Activated CD4-positive, alpha-beta T cell treated with anti-CD3 and anti-CD28 coated beads for 36 hours (primary cell): ENCODE measurements at places on chromosomes 3 and 15. TPM values are rescaled to one million over a fixed set of nuclear protein-coding genes. Genes with fewer than 3 reads are reported as not detected.

The ONECUT1 gene
- not detected for total RNA-seq

The MLF1 gene
- total RNA-seq, result 3.4 TPM

DNA sequence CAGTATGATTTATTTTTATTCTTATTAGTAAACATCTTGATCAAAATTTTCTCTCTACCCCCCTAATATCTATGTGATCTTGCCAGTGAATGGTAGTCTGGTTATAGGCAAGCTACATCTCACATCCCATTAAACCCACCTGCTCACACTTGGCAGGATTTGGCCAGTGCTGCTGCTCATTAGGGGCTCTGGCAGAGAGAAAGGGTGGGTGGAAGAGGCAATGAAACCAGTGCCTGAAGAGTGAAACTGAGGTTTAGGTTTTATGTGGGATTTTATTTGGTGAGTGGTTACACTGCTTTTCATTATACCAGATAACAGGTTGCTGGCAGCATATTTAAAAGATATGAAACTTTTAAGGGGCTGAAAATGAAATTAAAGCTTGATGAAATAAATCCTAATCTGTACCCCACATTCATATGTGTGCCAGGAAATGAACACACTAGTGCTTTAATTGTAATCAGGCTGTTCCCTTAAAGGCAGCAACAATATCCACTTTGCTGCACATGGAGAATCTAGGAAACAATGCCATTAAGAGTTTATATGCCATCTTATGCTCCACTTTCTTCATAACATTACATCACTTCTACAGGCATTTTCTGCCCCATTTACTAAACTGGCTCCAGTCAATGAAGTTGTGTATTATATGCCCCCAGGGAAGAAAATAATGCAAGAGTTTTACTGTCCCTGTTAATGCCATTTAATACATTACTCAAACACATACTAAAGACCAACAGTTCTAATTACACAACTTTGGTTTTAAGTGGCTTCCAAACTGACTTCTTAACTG lies 688.7 kb downstream of the MECOM start:
- no peak for DNase-seq
- H3K27ac ChIP-seq, result no peak overlapping the region
- H3K4me3 ChIP-seq, result no peak overlapping the region

DNA sequence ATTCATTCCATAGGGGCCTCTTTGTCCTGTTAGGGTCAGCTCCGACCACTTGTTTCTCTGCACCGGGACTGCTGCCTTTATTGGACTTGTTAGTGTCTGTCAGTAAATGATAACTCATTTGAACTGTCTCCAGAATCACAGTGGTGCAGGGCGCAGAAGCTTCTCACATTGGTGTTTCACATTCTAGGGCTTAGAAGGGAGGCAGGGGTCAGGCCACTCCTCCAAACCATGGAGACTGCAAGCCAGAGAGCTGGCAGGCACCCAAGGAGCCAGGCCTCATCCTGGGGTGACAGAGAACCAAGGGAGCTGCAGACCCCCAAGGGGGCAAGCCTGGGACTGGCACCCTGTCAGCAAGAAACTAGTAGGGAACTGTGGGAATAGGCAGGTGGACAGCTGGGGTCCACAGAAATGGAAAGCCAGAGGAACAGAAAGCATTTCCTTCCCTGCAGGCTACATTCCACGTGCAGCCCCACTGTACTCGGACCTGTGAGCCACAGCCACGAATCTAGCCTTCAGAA lies 49.1 kb downstream of the CCNL1 start:
- H3K4me1 ChIP-seq, result no peaks in the 10 kb centered on the region
- H3K27ac ChIP-seq, result no peak overlapping the region
- H3K36me3 ChIP-seq, result no peaks in the 10 kb centered on the region
- H3K27me3 ChIP-seq, result no peaks in the 10 kb centered on the region

The DAPK2 gene
- 1.0 TPM for total RNA-seq

- no peaks in the 10 kb centered on the region for H3K36me3 ChIP-seq
- H3K4me1 ChIP-seq, result no peaks in the 10 kb centered on the region
These were observed 30.7 kb downstream of the TUSC7 start for GRCh38 chr3:116740293-116740692.

The KBTBD8 gene
- total RNA-seq, result 8.3 TPM

GRCh38 chr3:73513260-73513659 lies 111.5 kb downstream of the PDZRN3 start:
- peaks cover 5% of the 10 kb centered on the region for H3K27me3 ChIP-seq
- H3K4me1 ChIP-seq, result no peaks in the 10 kb centered on the region
- H3K4me3 ChIP-seq, result no peak overlapping the region
- no peaks in the 10 kb centered on the region for H3K36me3 ChIP-seq

The HES1 gene
- 0.50 TPM for total RNA-seq

The CHDH gene
- total RNA-seq, result 0.55 TPM

The CATSPER2 gene
- 1.9 TPM for total RNA-seq

- no peaks in the 10 kb centered on the region for H3K36me3 ChIP-seq
- H3K4me3 ChIP-seq, result no peak overlapping the region
- H3K27me3 ChIP-seq, result no peaks in the 10 kb centered on the region
- no peak for DNase-seq
These were observed 76.0 kb upstream of the SNRK start for GRCh38 chr3:43210049-43211027.

DNA sequence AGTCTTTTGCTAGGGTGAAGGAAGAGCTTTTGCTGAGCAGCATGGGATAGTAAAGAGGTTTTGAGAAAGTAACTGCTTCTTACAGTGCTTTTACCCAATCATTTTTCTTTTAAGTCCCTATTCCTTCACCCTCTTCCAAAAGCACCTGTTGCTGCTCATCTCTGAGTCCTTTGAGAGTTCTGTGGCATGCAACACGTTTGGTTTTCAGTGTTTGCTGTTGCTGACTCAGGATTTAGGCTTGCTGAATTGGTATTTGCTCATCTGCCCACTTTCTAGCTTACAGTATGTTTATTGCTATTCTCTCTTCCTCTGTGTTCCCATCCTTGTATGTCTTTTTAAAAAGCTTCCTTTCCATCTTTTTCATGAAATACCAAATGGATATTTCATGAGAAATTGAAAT lies 55.9 kb upstream of the THRB start:
- DNase-seq, result no peak
- H3K27me3 ChIP-seq, result no peaks in the 10 kb centered on the region
- no peak overlapping the region for H3K4me3 ChIP-seq

GRCh38 chr15:70096215-70097062 lies 1.3 kb downstream of the TLE3 start:
- peaks cover 51% of the 10 kb centered on the region for H3K4me1 ChIP-seq
- H3K4me3 ChIP-seq, result peak overlapping the region; percentile 93
- peak; percentile 82 for DNase-seq
- H3K27me3 ChIP-seq, result peaks cover 1% of the 10 kb centered on the region

- no peak overlapping the region for H3K4me3 ChIP-seq
- H3K36me3 ChIP-seq, result no peaks in the 10 kb centered on the region
These were observed 200.7 kb downstream of the KCNH8 start for GRCh38 chr3:19348941-19349564.

- no peaks in the 10 kb centered on the region for H3K36me3 ChIP-seq
- H3K4me3 ChIP-seq, result no peak overlapping the region
- no peak overlapping the region for H3K27ac ChIP-seq
These were observed 243.8 kb downstream of the OTOL1 start for GRCh38 chr3:161740421-161740820.

The COL7A1 gene
- 0.65 TPM for total RNA-seq

- peaks cover 34% of the 10 kb centered on the region for H3K36me3 ChIP-seq
- H3K4me1 ChIP-seq, result peaks cover 56% of the 10 kb centered on the region
- H3K4me3 ChIP-seq, result no peak overlapping the region
- no peak overlapping the region for H3K27ac ChIP-seq
- no peaks in the 10 kb centered on the region for H3K27me3 ChIP-seq
- DNase-seq, result no peak
These were observed 3.9 kb downstream of the XPC start for GRCh38 chr3:14174483-14174882.

DNA sequence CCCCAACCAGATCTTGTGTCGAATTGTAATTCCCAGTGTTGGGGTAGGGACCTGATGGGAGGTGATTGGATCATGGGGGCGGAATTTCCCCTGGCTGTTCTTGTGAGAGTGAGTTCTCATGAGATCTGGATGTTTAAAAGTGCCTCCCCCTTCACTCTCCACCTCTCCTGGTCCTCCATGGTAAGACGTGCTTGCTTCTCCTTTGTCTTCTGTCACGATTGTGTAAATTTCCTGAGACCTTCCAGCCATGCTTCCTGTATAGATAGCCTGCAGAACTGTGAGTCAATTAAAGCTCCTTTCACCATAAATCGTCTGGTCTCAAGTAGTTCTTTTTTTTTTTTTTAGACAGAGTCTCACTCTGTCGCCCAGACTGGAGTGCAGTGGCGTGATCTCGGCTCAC lies 42.3 kb downstream of the NR1D2 start:
- H3K4me3 ChIP-seq, result no peak overlapping the region
- H3K27ac ChIP-seq, result no peak overlapping the region
- DNase-seq, result no peak
- no peaks in the 10 kb centered on the region for H3K36me3 ChIP-seq
- H3K4me1 ChIP-seq, result peaks cover 13% of the 10 kb centered on the region

DNA sequence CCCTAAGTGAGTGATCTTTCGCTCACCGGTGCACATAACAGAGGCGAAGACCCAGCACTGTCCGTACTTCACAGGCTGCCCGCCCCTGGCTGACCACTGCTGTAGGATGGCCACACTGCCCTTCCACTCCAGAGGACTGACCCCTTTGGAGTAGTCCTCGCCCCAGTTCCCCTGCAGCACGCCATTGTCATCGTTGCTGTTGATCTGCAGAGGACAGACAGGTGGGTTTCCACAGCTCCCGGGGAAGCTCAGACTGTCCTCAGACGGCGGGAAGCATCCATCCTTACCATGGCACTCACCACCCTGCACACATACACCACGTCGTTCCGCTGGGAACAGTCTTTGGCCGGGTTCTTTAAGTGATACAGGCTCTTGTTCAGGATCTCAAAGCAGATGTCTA lies 20.5 kb upstream of the TGM5 start:
- no peak overlapping the region for H3K4me3 ChIP-seq
- no peak for DNase-seq
- no peak overlapping the region for H3K27ac ChIP-seq
- H3K36me3 ChIP-seq, result no peaks in the 10 kb centered on the region

GRCh38 chr3:196423044-196423781 lies 9.0 kb downstream of the UBXN7 start:
- H3K27me3 ChIP-seq, result no peaks in the 10 kb centered on the region
- H3K4me3 ChIP-seq, result no peak overlapping the region
- no peak overlapping the region for H3K27ac ChIP-seq
- DNase-seq, result no peak
- H3K4me1 ChIP-seq, result peaks cover 53% of the 10 kb centered on the region

The SPTBN5 gene
- 0.51 TPM for total RNA-seq

The DOCK3 gene
- 2.6 TPM for total RNA-seq

The CCDC80 gene
- not detected for total RNA-seq

- no peak overlapping the region for H3K4me3 ChIP-seq
- no peak overlapping the region for H3K27ac ChIP-seq
- H3K4me1 ChIP-seq, result no peaks in the 10 kb centered on the region
- no peaks in the 10 kb centered on the region for H3K27me3 ChIP-seq
These were observed 250.4 kb upstream of the SLITRK3 start for GRCh38 chr3:165446555-165446954.

The MITF gene
- not detected for total RNA-seq

- H3K27me3 ChIP-seq, result no peaks in the 10 kb centered on the region
- no peak overlapping the region for H3K27ac ChIP-seq
- no peak for DNase-seq
- H3K4me1 ChIP-seq, result no peaks in the 10 kb centered on the region
- H3K36me3 ChIP-seq, result peaks cover 2% of the 10 kb centered on the region
These were observed 136.7 kb downstream of the GBE1 start for GRCh38 chr3:81624756-81625155.

DNA sequence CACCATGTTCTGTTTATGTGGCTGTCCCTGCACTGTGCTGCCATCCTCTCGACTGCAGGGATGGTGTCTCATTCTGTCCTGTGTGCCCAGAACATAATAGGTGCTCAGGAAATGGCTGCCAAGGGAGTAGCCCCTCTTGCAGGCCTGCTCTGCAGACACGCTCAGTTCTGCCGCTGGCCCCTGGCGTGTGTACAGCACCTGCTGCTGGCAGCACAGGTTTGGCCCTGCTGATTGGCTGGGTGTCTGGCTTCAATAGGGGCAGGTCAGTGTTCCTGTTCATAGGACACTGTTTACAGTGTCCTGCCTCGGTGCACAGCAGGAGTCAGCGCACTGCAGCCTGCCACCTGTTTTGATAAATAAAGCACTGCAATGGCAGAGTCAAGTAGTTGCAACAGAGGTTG lies 146.9 kb downstream of the DNAJB8 start:
- H3K36me3 ChIP-seq, result peaks cover 5% of the 10 kb centered on the region
- peaks cover 58% of the 10 kb centered on the region for H3K4me1 ChIP-seq
- H3K27ac ChIP-seq, result no peak overlapping the region
- H3K27me3 ChIP-seq, result no peaks in the 10 kb centered on the region
- no peak overlapping the region for H3K4me3 ChIP-seq

- no peaks in the 10 kb centered on the region for H3K27me3 ChIP-seq
- H3K4me3 ChIP-seq, result no peak overlapping the region
- H3K27ac ChIP-seq, result no peak overlapping the region
These were observed 156.7 kb downstream of the SERPINI1 start for GRCh38 chr3:167892205-167892604.

DNA sequence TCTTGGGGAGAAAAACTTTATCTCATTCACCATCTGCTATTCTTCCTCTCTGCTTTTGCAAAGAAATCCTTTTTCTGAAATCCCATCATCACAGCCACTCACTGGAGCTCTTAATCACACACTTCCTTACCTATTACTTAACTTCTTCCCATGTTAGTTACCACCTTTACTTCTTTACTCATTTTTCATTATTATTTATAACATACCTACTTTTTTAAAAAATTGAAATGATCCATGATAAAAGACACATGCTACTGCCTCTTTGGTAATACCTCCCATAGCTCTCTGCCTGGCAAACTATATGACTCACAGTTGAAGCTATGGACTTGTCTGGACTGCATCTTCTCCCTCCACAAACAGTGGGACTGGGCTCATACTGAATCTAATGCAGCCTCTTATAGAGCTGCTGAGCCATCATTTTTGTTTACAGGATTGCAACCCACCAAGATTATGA lies 150.3 kb downstream of the TNIK start:
- H3K4me1 ChIP-seq, result peaks cover 76% of the 10 kb centered on the region
- no peaks in the 10 kb centered on the region for H3K27me3 ChIP-seq
- no peak for DNase-seq

DNA sequence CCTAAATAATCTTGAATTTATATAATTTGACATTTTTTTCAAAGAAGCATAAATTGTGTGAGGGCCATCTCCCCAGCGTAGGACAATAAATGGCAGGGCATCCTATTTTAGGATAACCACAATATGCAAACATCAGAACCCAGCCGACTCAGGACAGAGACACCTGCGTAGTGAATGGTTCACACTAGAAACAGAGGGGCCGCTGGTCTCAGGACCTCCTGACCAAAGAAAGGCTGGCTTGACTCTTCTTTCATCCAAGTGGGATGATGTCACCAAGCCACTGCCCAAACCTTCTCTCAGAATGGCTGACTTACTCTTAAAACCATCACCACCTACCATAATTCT lies 162.1 kb downstream of the FOXP1 start:
- peak overlapping the region; percentile 37 for H3K4me3 ChIP-seq
- peak overlapping the region; percentile 92 for H3K27ac ChIP-seq
- peaks cover 23% of the 10 kb centered on the region for H3K36me3 ChIP-seq
- DNase-seq, result no peak
- no peaks in the 10 kb centered on the region for H3K27me3 ChIP-seq

GRCh38 chr15:32861761-32862160 lies 144.0 kb downstream of the GREM1 start:
- H3K4me3 ChIP-seq, result no peak overlapping the region
- H3K4me1 ChIP-seq, result no peaks in the 10 kb centered on the region
- H3K27me3 ChIP-seq, result peaks cover 1% of the 10 kb centered on the region
- DNase-seq, result no peak
- H3K27ac ChIP-seq, result no peak overlapping the region
